ENCODE measurements at places on chromosomes 6 and 20.
A peak's percentile ranks its signal among the peaks of the same experiment; 100 is the strongest.

DNA sequence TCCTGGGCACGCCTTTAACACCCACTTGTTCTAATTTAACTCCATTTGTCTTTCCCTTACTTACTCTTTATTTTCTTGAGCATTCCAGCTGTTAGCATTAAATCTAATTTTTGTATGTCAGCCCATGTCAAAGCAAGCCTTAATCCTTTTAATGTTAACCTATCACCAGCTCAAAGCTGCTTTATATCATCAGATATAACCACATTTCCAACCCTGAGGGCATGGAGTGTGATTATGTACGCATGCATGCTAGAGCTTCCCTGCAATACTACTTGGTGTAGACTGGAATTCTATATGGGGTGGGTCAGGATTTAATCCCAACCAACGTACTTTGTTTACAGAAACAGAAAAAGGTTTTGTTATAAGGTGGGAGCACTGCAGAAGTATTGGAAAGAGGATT, 139.4 kb upstream of the HMGN3 start:
- DNase-seq: no peak

GRCh38 chr20:56554869-56555268, 21.8 kb downstream of the FAM209B start:
- DNase-seq: no peak

- no peak for DNase-seq
Measured at GRCh38 chr6:36413489-36414480, 26.3 kb upstream of the ETV7 start.

DNA sequence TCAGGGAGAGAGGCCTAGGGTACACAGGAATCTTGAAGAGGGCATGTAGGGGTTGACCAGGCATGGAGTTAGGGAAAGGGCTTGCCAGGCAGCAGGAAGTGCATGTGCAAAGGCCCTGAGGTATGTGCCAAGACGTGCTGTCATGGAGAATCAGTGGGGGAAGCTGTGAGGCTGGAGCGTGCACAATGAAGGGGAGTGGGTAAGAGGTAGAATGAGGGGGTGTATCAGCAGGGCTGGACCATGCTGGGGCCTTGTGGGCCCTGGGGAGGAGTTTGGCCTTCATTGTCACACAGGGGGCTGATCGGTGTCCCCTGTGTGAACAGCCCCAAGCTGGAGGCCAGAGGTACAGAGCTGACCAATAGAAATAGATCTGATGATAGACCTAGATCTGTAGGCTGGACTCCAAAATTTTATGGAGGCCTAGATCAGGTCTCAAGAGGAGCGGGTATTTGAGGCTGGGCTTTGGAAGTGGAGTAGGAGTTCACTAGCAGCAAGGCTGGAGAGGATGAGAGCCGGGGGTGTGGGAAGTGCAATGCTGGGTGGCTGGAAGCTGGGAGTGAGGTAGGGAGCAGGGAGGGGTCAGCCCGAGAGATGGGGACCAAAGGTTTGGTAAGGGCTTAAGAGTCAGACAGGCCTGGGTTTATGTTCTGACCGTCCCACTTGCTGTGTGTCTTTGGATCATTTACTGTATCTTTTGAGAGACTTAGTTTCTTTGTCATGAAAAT, 3.0 kb downstream of the SRC start:
- no peak for DNase-seq

DNA sequence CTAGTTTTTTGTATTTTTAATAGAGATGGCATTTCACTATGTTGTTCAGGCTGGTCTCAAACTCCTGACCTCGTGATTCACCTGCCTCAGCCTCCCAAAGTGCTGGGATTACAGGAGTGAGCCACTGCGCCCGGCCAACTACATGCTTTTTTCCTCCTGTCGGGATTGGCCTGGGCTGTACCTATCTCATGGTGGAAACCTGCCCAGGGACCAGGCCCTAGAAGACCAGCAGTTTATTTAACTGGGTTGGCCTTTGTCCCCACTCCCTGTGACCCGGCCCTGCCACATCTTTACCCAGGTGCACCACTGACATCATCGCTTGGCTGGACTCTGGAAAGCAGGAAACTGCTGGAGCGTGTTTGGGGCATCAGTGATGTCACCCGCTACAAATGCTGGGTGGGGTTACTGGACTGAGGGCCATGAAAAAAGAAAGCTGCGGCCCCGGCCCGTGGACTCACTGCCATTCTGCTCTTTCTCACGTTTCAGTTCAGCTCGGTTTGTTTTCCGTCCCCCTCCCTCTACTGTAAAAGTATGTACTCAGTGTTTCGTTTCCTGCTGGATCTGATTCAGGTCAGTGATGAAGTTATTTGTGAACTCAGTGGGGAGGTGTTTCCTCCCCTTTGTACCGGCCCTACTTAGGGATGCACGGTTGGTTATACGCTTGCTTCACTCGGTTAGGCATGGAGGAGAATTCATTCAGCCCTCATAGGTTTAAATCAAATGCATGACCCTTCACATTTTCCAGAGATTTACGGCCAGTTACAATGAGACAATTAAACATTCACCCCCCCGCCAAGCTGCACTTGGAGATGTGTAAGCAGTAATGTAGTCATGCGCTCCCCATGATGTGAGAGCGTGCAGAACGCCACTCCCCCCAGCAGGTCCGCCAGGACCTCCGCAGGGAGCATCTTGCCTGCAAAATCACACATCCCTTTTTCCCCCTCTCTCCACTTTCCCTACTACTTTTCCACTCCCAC, 179.3 kb downstream of the MTHFD1L start:
- DNase-seq: no peak

DNA sequence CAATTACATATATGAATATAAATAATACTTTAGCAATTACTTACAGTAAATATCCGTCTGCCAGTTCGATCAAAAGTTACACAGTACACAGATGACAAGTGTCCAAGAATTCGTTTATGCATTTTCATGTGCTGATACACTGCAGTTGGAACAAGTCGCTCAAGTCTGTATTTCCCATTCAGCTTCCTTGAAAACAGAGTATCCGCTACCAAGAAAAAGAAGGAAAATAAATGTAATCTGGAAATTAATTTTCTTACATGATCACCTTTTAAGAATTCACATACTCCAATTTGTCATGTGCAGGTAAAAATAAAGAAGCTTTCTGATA, 35.3 kb downstream of the PHIP start:
- no peak for DNase-seq

GRCh38 chr20:29876911-29877285, 1380.6 kb upstream of the DEFB115 start:
- DNase-seq: no peak

DNA sequence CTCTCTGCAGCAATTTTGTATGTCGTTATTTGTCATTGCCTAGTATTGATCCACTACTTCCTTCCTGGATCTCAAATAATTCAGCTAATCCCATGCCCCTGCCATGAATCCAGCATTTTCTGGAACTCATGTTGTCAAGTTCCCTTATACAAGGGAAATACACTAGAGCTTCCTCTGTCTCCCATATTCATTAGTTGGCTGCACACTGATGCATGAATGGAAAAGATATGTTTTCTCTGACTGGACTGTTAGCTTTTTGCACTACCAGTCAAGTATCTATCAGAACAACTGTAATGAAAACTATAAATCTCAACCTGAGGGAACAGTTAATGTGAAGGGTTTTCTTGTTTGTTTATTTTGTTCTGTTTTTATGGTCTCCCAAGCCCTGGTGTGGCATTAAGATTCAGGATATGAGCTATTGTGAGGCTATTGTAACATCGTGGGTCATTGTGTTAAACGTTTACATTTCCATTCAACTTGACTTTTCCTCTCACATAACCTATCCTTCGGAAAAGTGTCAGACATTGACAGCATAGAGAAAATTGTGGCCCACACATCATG, 102.5 kb upstream of the FAM8A1 start:
- DNase-seq: no peak

GRCh38 chr6:17673543-17674254, 33.0 kb downstream of the NUP153 start:
- DNase-seq: no peak

GRCh38 chr6:77470983-77471382, 7.7 kb upstream of the HTR1B start:
- DNase-seq: no peak

DNA sequence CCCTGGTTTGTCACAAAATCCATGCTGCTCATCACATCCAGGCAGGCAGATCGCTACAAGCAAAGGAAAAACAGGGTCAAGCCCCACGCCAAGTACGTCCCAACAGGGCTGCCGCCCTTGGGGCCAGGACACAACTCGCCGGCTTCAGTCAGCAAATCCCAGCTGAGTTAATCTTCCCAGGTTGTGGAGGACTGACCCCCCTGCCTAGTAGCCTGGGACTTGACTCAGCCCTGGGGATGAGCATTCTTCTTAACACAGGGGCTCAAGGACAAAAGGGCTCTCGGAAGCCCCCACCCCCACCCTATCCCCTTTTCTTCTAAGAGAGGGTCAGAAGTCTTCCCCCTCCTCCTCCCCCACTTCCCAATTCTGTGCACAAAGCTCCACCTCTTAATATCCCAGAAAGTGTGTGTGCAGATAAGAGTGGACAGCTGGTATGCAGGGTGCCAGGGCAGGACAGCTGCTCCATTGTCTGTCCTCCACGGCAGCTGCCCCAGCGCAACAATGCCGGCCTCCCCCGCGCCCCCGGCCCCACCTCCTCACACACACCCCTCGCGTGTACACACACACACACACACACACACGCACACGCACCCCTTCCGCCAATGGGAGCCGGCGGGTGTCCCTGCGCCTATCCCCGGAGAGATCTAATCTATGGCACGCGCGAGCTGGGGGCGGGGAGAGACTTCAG, 4.5 kb downstream of the DLL1 start:
- DNase-seq: no peak

GRCh38 chr20:34876406-34877282, at the start of gene ACSS2:
ACSS2 (plus strand) TSS chr20:34876612; CDS start chr20:34876646, 34 bp downstream.
- DNase-seq: peak; percentile 72

- no peak for DNase-seq
Measured at GRCh38 chr20:24785141-24786110, 163.6 kb upstream of the CST7 start.

GRCh38 chr6:83341765-83342164, 89.1 kb downstream of the ME1 start:
- no peak for DNase-seq

- DNase-seq: no peak
Measured at GRCh38 chr20:23697947-23698346, 9.1 kb upstream of the CST4 start.
